Progenitor cell of endocrine pancreas (in vitro differentiated cells): ENCODE measurements at places on chromosomes 6 and 20. TPM values are rescaled to one million over a fixed set of nuclear protein-coding genes. Genes with fewer than 3 reads are reported as not detected.

DNA sequence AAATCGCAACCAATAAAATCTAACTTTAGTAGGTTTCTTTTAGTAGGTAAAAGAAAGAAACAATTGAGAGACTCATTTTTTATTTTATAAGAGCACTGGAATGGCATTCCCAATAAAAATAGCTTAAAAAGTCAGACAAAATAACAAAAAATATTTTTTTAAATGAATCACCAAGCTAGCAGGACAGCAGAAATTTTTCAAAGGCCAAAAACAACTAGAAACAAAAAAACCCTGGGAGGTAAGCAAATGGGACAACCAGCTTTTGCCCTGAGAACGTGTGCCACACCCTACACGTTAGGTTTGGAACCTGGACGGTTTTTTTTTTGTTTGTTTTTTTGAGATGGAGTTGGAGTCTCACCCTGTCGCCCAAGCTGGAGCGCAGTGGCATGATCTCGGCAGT is 19.6 kb downstream of the GPLD1 start:
- no peak overlapping the region for H3K27ac ChIP-seq
- no peaks in the 10 kb centered on the region for H3K27me3 ChIP-seq
- DNase-seq: no peak
- no peak overlapping the region for H3K4me3 ChIP-seq

DNA sequence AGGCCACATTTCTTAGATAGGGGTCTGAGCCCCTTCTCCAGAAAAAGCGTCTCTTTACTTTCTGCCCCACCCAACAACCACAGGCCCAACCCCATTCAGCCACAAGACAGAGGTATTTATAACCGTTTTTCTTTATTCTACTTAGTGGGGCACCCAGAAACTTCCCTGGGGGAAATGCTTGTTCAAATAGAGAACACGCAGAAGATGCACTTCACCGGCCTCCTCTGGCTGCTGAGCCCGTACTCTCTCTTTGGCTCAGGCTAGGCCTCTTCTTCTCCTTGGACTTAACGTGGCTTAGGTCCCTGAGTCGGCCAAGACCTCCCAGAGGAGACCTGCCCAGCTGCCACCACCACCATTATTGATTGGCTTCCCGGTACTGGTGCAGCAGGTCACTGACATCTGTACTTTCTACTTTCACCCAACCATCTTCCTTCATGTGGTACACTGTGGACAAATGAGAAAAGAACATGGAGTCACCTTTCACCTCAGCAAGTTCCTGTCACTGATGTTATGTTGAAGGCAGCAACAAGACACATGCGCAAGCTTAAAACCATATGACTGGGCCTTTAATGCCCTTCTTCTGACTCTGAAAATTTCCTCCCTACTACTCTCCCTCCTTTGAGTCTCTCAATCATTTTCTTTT is 2.2 kb upstream of the TAP2 start:
- H3K4me3 ChIP-seq: no peak overlapping the region
- no peak for DNase-seq
- H3K27ac ChIP-seq: no peak overlapping the region
- H3K27me3 ChIP-seq: peaks cover 75% of the 10 kb centered on the region
- H3K36me3 ChIP-seq: no peaks in the 10 kb centered on the region

CHMP4B gene
- total RNA-seq: 136 and 137 TPM in 2 replicates

DNA sequence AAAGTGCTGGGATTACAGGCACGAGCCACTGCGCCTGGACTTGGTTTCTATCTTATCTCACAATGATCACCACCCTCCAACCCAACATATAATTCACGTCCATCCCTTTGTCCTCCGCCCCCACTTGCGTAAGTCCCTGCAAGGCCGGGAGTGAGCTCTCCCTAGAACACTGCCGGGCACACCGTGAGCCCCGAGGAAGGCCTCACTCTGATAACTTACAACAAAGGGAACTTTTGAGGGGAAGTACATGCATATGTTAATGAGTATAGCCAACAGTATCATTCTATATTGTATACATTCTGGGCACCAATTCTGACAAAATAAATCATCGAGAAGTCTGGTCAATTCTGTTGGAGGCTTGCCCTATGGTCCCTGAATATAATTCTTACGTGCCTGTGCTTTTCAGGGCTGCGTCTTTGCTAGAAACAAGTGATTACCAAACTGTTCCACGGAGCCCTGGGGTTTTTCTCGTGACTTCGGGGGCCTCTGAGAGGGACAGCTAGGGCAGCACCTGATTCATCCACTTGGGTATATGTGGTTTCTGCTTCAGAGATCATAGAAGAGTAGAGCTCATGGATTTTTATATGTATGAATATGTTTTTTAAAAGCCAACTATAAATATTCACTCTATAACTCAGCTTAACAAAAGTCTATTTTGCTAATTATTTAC is 469.8 kb upstream of the AGPAT4 start:
- no peak overlapping the region for H3K27ac ChIP-seq
- no peaks in the 10 kb centered on the region for H3K36me3 ChIP-seq
- peaks cover 2% of the 10 kb centered on the region for H3K4me1 ChIP-seq
- DNase-seq: no peak
- H3K4me3 ChIP-seq: no peak overlapping the region

DNA sequence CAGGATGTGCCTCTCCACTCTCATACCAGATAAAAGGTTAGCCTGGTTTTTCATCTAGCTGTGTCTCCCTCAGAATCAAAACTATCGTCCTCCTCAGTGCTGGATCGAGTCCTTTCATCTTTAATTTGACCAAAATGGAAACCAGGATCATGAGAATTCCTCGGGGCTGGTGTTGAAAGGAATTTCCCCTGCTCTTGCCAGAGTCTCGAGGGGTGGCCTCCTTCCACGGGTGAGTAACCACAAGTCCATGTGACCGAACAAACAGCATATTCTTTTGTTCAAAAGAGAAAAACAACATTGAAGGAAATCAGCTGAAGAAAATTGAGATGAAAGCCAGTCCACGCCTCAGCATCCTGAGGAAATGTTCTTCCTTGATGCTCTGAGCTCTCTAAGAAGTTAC is 165.9 kb upstream of the CDYL start:
- H3K27me3 ChIP-seq: peaks cover 4% of the 10 kb centered on the region
- no peak for DNase-seq
- H3K4me1 ChIP-seq: peaks cover 13% of the 10 kb centered on the region
- no peak overlapping the region for H3K27ac ChIP-seq

DNA sequence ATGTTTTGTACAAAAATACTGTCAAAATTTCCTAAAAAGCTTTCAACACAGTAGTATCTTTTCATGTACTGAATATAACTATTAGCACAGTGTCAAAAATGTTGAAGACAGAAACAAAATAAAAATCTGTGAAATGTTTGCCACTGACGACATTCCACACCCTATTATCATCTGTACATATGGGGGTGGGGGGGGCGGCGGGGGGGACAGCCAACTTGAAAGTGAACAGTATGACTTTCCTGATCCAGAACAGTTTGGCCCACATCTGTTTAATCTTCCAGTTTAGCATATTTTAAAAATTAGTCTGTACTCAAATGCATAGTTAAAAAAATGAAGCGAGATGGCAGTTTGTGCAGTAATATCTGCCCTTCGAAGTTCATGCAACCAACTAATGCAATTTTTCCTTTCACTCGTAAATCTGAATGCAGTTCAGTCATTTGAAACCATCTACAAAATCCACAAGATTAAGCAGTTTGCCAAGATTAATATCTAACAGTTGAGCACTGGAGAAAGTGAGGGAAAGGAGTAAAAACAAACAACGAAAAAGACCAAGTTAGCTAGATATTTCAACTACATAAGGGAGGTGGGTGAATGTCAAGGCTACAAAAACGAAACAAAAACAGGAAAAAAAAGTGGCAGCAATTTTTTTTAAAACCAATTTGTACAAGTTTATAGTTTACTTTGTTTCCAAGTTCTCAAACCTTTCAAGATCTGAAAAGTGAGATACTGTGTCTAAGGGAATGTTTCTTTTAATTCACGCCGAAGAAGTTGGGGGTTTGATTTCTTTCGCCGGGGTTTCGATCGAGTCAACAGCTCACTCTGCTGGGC is 1.9 kb downstream of the CITED2 start:
- peaks cover 7% of the 10 kb centered on the region for H3K36me3 ChIP-seq
- no peaks in the 10 kb centered on the region for H3K27me3 ChIP-seq
- H3K4me3 ChIP-seq: peak overlapping the region; percentile 98
- H3K4me1 ChIP-seq: peaks cover 58% of the 10 kb centered on the region
- peak overlapping the region; percentile 81 for H3K27ac ChIP-seq

TINAG gene
- not detected in 2 replicates for total RNA-seq

- peaks cover 43% of the 10 kb centered on the region for H3K36me3 ChIP-seq
- no peak for DNase-seq
- no peaks in the 10 kb centered on the region for H3K27me3 ChIP-seq
Observed at GRCh38 chr20:38418509-38419204, 16.5 kb downstream of the SNHG17 start.

DNA sequence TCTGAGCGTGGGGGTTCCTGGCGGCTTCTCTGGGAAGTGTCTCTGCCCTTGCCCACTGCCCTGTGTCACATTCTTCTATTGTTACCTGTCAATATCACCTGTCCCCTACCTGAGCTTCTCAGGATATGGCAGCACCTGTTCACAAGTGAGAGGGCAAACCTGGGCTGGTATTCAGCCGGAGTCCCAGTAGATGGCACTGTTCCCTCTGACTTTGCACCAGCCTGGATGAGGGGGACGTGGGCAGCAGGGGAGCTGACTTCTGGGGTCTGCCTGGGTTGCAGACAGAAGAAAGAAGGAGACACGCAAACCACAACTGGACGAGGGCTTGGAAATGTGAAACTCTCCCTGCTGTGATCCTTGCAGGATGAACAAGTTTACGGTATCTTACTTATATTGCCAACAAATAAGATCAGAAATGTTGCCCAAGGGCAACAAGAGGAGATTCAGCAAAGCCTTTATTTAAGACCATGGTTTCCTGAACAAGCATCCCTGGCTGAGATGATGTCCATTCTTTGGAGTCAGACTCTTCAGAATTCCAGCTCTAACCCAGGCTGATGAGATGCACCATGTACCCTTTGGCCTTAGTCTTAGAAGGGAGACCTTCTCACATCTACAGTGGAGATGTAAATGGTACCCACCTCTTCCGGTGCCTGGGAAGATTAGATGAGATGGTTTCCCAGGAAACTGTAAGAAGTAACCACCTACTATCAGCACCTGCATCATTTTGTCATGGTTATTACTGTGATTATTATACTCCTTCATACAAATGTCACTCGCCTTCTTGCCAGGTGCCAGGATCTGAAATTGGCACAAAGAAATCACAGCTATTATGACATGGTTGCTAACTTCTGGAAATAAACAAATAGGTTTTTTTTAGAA is 400.0 kb upstream of the CDH4 start:
- H3K27me3 ChIP-seq: peaks cover 33% of the 10 kb centered on the region
- no peaks in the 10 kb centered on the region for H3K36me3 ChIP-seq
- H3K4me1 ChIP-seq: peaks cover 4% of the 10 kb centered on the region

DNA sequence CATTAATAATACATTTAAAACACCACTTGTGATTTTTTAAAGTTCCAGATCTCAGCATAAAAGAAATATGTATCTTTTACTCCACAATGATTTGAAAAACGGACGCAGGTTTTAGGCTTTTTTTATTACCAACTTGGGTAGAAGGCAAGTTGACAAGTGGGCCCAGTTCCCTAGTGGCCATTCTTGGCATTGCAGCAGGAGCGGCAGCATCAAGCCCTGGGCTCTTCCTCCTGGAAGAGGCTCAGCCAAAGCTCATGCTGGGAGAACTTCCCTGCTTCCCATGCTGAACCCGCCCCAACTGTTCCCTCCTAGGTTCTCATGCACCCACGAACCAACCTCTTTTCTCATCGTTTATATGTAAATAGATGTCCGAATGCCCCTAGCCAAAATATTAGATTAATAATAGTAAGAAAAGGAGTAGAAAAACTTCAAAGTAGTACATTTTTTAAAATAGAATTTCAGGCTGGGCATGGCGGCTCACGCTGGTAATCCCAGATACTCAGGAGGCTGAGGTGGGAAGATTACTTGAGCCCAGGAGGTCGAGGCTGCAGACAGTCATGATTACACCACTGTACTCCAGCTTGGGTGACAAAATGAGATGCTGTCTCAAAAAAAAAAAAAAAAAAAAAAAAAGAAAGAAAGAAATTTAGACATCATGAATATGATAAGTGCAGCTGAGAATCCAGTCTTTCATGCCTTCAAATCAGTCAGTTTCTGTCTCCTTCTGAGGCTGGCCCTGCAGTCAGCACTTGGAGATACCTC is 18.2 kb upstream of the MYB start:
- no peak overlapping the region for H3K4me3 ChIP-seq
- no peaks in the 10 kb centered on the region for H3K36me3 ChIP-seq
- H3K27me3 ChIP-seq: peaks cover 23% of the 10 kb centered on the region

DNA sequence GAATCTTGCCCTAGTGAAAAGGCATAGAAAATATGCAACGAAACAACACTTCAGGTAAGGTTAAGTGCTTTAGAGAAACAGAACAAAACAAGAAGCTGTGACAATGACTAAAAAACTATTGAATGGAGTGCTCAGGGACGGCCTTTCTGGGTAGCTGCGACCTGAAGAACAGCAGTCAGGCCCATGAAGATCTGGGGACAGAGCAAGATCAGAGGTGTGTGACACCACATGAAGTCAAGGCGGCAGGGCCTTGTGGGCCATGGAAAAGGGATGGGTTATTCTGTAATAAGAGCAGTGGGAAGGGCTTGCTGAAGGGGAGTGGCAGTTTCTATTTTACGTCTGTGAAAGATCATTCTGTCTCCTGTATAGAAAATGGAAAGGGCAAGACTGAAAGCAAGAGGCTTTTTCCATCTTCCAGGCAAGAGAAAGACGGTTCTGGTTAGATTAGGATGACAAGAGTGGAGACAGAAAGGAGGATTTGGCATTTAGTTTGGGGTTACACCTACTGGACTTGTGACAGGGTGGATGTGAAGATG is 5.1 kb downstream of the UBE2V1 start:
- peaks cover 47% of the 10 kb centered on the region for H3K4me1 ChIP-seq
- peak overlapping the region; percentile 63 for H3K27ac ChIP-seq
- no peak for DNase-seq
- H3K36me3 ChIP-seq: peaks cover 4% of the 10 kb centered on the region

DNA sequence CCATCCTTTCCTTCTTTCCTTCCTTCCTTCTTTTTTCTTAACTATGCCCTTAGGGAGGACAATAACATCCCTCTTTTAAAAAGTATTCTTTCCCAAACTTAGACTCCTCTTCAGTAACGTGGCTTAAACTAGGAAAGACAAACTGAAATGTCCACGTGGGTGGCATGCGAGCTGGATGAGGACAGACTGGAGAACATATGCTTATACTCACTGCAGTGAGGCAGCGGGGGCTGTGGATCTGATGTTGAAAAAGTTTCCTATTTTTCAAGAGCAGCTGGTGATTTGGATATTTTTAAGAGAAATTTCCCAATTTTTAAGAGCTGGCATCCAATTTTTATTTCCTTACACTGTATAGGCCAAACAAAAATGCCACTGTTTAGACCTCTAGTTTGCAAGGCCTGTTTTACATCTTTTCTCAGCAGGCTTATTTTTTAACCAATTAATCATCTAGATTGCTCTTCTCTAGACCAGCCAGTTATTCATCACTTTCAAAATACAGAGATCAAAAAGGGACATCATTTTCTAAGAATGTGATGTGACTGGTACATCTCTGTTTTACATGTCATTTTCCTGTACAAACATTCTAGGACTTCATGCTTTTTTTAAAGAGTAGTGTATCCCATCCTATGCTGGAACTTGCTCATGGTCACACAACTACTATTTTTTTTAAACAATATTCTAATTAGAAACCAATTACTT is 226.5 kb downstream of the BTBD9 start:
- H3K36me3 ChIP-seq: no peaks in the 10 kb centered on the region
- no peaks in the 10 kb centered on the region for H3K27me3 ChIP-seq
- H3K27ac ChIP-seq: no peak overlapping the region
- no peak for DNase-seq
